Mesenchymal stem cell (in vitro differentiated cells and primary cell): ENCODE measurements at places on chromosomes 11 and 22.

- DNase-seq, result no peak
Observed at GRCh38 chr22:48433647-48434046, 1394.0 kb downstream of the BRD1 start.

GRCh38 chr11:123841174-123841573, 35.0 kb upstream of the OR6M1 start:
- DNase-seq, result no peak

GRCh38 chr11:69658626-69659450, 16.3 kb downstream of the LTO1 start:
- DNase-seq, result no peak

DNA sequence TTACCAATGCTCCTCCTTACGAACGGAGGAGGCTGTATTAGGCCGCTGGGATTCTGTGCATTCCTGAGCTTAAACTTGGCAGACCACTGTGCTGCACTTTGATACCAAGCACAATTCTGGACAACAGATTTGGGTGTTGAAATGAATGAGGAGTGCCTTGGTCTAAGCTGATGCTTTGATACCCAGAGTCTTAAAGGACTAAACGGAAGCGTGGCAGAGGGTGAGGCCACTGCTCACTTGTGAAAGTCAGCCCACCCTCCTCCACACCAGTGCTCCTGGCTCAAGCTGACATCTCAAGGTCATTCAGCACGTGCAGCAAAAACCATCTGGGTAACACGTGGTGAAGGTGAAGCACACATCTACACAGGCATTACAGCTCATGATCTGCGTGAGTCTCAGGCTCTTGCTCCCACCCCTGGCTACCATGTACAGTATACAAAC, 85.9 kb downstream of the MICAL3 start:
- DNase-seq, result no peak

- DNase-seq, result no peak
Observed at GRCh38 chr22:37659897-37660708, 1.6 kb downstream of the PDXP start.
